ENCODE measurements at places on chromosomes 11 and 22.

DNA sequence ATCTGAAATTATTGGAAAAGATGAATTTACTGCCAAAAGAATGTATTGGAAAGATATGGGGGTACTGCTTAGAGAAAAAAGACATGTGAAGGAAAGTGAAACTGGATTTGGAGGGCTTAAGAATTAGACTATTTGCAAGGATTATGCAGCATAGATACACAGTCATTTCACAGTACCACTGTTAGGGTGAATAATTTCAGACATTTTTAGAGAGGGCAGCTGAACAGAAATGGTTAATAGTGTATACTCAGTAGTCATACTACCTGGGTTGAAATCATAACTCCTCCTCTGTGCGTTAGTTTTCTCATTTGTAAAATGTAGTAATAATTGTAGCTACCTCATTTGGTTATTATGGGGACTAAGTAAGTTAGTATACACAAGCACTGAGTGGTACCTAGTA is 33.0 kb downstream of the GAS2 start:
- no peak for DNase-seq

GRCh38 chr11:92735039-92735438 is 234.4 kb upstream of the MTNR1B start:
- no peak for DNase-seq

GRCh38 chr11:17542249-17542648 is 2.0 kb downstream of the USH1C start:
- no peak for DNase-seq

GRCh38 chr11:111500481-111500880 is 11.7 kb downstream of the BTG4 start:
- DNase-seq: no peak

DNA sequence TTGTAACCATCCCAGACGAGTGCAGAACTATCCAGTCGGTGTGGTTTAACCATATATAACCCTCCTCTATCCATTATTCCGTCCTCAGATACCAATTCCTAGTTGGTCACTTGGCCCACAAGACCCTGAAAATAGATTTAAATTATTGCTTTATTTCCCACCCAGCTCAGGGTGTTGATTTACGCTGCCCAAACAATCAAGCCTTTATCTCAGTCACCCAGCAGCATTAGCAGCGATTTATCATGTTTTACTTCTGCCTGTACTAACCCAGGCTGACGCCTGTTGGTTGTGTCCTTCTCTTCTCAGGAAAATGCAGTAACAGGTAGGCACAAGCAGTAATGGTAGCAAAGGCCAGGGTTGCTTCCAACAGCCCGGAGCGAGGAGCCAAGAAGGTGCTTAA is 81.2 kb downstream of the DSCAML1 start:
- DNase-seq: no peak

DNA sequence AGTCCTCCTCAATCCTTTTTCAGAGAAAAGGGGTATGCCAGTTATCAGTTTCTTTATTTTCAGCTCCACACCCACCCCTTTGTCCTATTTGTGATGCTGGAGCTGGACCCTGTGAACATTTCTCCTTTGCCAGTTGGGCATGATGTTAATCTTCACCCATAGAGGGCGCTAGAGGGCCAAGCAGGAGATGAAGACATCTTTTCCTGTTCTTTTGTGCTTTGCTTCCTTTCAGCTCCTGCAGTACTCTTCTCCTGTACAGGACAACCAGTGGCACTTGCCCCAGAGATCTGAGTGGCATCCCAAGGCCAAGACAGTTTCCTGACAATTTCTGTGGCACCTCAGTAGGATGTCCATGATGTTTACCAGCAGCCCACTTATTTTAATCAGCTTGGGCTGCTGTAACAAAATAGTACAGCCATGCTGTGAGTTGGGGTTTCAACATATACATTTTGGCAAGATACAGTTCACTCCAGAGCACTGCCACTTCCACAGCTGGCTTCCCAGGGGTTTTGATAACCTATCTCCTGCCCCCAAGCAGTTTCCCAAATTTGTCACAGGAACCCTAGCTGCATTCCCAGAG is 4.6 kb downstream of the SAA2 start:
- peak; percentile 82 for DNase-seq

DNA sequence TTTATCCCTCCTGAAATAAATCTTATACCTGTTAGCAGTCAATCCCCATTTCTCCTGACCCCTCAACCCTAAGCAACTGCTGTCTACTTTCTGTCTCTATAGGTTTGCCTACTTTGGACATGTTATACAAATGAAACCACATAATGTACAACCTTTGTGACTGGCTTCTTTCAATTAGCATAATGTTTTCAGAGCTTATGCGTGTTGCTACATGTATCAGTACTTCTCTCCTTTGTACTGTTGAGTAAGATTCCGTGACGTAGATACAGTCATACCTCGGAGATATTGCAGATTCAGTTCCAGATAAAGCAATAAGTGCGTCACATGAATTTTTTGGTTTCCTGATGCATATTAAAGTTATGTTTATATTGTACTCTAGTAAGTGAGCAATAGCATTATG is 127.3 kb downstream of the MORC2 start:
- no peak for DNase-seq

- no peak for DNase-seq
Observed at GRCh38 chr11:659532-660085, 22.5 kb downstream of the DRD4 start.

- no peak for DNase-seq
Observed at GRCh38 chr11:120869516-120870011, 154.3 kb upstream of the TBCEL start.

GRCh38 chr11:96339706-96340554 is 3.1 kb downstream of the MAML2 start:
- DNase-seq: no peak

DNA sequence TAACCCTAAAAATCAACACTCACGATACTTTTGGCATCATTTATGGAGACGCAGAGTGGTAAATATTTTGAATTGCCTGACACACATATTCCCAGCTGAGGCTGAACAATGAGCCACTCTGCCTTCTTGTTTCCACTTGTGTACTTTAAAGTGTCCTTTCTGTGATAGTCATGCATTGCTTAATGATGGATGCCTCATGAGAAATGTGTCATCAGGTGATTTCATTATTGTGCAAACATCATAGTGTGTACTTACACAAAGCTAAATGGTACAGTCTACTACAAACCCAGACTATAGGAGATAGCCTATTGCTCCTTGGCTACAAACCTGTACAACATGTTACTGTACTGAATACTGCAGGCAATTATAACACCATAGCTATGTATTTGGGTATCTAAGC is 44.2 kb downstream of the MRE11 start:
- no peak for DNase-seq

- DNase-seq: no peak
Observed at GRCh38 chr22:36236388-36237319, 2.7 kb downstream of the APOL2 start.

DNA sequence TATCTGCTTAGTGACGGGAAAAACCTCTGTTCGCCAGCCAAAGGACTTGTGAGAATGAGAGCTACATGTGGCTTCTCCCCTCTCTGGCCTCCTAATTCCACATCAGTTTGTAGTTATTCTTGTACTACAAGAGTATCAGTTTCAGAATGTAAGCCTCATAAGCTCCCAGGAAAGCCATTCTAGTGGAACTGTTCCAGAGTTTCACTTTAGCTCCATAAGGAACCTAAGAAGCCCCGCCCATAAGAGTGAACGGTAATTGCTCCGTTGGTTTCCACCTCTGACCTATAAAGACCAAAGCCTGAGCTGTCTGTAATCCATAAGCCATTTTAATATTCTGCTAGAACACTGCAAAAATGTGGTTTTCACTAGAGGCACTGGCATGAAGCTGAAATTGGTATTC is 53.0 kb downstream of the SIK3 start:
- DNase-seq: no peak

GRCh38 chr11:726278-727220 is 20.5 kb downstream of the EPS8L2 start:
- peak; percentile 55 for DNase-seq

- no peak for DNase-seq
Observed at GRCh38 chr11:78432058-78432515, 14.5 kb upstream of the GAB2 start.

DNA sequence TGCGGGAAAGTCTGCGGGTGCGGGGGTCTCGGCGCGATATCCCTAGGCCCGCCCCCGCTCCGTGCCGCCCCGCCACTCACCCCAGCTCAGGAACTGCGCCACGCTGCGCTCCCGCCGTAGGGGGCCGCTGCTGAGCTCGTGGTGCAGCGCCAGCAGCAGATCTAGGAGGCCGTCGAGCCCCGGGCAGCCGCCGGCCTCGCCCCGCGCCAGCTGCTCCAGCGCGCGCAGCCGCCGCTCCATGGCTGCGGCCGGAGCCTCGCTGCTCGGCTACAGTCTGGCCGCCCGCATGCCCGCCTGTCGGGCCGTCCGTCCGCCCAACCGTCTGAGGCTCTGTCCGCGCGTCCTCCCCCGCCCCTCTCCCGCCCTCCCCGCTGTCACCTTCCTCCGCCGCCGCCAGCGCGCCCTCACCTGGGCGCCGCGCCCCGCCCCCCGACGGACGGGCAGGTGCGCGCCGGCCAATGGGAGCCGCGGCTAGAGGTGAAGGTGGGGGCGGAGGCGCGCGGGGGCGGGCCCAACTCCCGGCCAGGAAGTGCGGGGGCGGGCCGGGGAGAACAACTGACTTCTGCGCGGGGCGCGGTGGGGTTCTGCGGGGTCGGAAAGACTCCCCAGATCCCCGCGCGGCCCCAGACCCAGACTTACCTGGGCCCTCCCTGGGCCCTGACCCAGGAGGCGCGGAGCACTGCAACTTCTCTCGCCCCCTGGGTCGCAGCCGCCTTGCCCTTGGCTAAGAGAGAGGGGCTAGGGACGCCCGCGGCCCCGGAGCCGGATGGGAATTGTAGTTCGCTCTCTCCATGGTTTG is at the start of gene CDC42BPG:
TSS of gene CDC42BPG (minus strand) at position 324 of the 799 bp plus-strand sequence. CDS start at position 240, 84 bp downstream.
- peak; percentile 84 for DNase-seq

GRCh38 chr11:6828103-6828502 is 17.4 kb upstream of the OR10A5 start:
- no peak for DNase-seq

DNA sequence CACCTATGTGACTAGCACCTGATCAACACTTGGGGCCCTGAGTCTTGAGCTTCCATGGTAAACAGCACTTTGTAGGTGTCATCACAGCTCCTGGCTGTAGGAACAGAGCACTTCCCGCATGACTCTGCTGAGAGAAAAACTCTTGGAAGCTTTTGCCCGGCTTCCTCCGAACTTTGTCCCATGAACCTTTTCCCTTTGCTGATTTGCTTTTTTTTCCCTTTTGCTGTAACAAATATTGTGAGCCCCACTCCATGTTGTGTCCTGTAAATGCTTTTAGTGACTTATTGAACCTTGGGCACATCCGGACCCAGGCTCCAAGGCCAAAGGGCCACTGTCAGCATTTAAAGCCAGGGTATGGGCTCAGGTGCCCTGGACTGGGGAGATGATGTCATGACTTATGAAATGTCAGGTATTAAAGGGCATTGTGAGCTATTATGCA is 391.1 kb downstream of the TENM4 start:
- no peak for DNase-seq

- DNase-seq: no peak
Observed at GRCh38 chr11:115672999-115673411, 168.8 kb upstream of the CADM1 start.

DNA sequence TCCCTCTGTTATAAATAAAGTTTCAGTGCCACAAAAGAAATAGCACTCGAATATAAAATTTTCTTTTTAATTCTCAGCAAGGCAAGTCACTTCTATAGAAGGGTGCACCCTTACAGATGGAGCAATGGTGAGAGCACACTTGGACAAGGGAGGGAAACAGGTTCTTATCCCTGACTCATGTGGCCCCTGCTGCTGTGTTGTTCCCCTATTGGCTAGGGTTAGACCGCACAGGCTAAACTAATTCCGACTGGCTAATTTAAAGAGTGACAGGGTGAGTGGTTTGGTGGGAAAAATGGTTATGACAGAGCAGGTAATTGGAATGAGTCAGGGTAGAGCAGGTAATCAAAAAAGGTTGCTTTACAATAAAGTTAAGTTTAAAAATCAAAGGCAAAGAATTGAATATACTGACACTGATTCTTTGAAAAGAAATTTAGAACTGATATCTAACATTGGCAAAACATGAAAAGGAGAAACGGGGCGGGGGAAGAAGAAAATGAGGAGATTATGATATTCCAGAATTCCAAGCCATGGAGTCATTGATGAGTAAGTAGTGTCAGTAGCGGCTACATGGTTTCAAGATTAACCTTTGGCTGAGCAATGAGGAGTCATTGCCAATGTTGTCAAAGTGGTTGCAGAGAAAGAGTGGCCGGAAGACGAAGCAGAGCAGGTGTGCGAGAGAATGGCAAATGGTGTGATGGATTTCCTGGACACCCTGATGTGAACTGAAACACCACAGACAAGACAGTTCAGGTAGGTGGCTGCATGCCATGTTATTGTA is 48.4 kb upstream of the MRGPRX1 start:
- DNase-seq: no peak

DNA sequence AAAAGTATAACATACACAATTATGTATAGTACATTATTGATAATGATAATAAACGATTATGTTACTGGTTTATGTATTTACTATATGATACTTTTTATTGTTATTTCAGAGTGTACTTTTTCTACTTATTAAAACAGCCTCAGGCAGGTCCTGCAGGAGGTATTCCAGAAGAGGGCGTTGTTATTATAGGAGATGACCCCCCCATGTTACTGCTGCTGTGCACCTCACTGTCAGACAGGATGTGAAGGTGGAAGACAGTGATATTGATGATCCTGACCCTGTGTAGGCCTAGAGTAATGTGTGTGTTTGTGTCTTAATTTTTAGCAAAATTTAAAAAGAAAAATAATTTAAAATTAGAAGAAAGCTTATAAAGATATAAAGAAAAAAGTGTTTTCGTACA is 57.6 kb downstream of the REXO2 start:
- DNase-seq: no peak

- no peak for DNase-seq
Observed at GRCh38 chr11:96367342-96367741, 22.4 kb downstream of the CCDC82 start.

GRCh38 chr11:42315267-42315666 is 855.8 kb upstream of the LRRC4C start:
- DNase-seq: no peak
